ENCODE measurements at places on chromosomes 2 and 18.

- no peak for DNase-seq
These were observed 21.6 kb downstream of the SNORC start for GRCh38 chr2:232891621-232892071.

- no peak for DNase-seq
These were observed 5.8 kb upstream of the TWSG1 start for GRCh38 chr18:9328776-9329175.

DNA sequence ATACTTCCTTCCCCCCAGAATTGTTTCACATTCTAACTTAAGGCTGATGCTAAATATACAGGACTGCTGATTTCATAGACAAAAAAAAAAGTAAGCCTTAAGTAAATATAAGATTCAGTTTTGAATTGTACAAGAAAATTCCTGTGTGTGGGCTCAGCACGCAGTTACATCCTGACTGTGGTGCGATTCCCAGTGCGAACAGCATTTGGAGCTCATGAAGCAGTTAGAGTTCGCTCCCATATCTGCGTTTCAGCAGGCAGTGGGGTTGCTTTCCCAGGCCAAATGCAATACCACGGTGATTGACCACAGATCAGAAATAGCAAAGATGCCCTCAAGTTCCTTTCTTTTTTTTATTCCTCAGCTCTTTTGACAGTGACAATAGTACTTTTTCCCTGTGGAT, 75.6 kb downstream of the SATB2 start:
- no peak for DNase-seq

GRCh38 chr2:188291142-188291616, 495 bp upstream of the GULP1 start:
- DNase-seq: no peak

- no peak for DNase-seq
These were observed 596.4 kb upstream of the VRK2 start for GRCh38 chr2:57450170-57450569.

DNA sequence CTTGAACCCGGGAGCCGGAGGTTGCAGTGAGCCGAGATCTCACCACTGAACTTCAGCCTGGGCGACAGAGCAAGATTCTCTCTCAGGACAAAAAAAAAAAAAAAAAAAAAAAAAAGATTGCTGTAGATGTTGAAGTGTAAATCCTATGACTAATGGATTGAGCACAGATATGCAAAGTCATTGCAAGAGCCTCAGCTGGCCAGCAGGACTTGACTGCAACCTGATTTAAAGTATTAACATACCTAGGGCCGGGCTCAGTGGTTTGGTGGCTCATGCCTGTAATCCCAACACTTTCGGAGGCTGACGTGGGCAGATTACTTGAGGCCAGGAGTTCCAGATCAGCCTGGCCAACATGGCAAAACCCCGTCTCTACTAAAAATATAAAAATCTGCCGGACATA, 103.4 kb upstream of the MSH2 start:
- DNase-seq: no peak

Measured in right forelimb (tissue), 1 donor.